A549 treated with AZD2906 at 1 μM for 4 hours (cell line): ENCODE measurements at places on chromosomes 1 and 21. TPM values are rescaled to one million over a fixed set of nuclear protein-coding genes. Genes with fewer than 3 reads are reported as not detected.

The CD84 gene
- total RNA-seq: not detected in 5 replicates

The PTAFR gene
- 0.09 to 0.17 TPM (median 0.13 TPM) in 5 replicates for total RNA-seq

The AMPD1 gene
- total RNA-seq: not detected in 5 replicates

The EVA1B gene
- 10.7 to 26.0 TPM (median 24.6 TPM) in 5 replicates for total RNA-seq
